ENCODE measurements at places on chromosomes 5 and 9.

GRCh38 chr5:10595293-10595671, 31.4 kb downstream of the ANKRD33B start:
- no peak for DNase-seq

DNA sequence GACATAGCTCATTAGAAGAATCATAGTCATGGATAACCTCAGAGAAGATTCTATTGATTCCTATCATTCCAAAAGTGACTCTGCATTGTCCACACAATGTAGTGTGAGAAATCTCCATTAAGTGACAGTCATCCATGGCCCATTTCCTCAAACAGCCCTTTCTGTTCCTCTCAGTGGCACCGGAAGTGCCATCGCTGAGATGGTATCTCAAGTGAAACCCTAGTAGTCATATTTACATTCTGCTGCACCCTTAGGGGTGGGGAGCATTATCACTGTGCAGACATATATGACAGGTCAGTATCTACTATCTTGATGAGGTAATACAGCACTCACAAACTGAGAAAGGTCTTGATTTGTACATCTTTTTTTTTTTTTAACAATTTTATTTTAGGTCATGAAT, 55.4 kb upstream of the MIER3 start:
- DNase-seq = no peak

DNA sequence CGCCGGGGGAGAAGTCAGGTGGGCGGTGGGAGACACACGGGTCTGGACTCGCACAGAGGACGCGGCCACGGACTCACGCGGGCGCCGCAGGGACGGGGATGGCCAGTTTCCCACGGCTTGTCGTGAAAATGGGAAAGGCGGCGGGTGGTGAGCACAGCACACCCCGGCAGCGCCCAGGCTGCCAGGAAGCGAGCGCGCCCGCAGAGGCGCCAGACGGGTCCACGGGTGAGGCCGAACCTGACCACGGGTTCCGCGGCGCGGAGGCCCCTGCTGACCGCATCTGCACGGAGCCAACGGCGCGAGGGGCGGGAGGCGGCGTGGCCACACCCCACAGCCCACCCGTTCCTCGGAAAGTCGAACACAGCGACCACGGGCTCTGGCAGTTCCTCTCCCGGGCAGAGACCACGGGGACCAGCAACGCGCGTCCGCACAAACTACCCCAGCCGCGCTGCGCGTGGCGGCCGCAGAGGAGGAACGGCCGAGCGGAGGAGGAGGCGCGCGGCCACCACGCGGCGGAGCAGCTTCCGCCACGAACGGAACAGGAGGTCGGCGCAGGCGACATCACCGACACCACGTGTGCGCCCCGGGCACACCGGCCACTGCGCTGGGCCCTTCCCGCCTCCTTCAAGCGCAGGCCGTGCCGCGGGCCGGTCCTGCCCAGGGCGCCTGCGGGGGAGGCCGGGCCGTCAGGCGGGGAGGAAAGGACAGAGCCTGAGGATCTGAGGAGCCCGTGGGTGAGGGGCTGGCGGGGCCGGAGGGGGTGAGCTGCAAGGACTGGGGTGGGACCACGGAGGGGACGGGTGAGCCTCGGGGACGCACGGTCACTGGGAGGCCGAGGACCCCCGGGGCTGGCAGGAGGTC, 5.6 kb downstream of the EXD3 start:
- no peak for DNase-seq

GRCh38 chr5:126335886-126336285, 87.3 kb upstream of the GRAMD2B start:
- no peak for DNase-seq

DNA sequence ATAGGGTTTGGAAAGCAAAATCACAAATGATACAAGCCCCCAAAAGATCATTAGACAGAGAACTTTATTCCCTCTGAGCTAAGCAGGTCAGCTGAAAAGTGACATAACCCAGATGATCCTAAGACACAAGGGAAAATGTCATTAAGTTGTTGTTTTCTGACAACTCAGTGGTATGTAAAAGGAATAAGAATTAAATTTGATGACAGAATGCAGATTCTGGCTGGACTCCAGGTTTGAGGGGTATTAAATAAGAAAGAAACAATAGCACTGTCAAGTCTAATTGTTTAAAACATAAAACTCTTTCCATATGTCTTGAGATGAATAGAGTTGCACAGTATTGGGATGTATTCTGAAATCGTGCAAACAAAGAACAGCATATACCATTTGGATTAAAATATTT, 429.9 kb downstream of the CAAP1 start:
- DNase-seq = no peak

DNA sequence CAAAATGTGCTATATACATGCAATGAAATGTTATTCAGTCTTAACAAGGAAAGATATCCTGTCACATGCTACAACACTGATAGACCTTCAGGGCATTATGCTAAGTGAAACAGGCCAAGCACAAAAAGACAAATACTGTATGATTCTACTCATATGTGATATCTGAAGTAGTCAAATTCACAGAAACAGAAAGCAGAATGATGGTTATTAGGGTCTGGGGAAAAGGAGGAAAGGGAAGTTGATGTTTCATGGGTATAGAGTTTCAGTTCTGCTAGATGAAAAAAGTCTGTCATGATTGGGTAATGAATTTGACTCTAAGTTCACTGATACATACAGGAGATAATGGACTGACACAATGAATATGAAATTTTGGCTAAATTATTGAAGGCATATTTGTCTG, 11.2 kb upstream of the RIC1 start:
- DNase-seq = no peak

- no peak for DNase-seq
These were observed 3.8 kb downstream of the ZNF622 start for GRCh38 chr5:16461782-16462181.
